Calu3 (cell line): ENCODE measurements at places on chromosomes 1 and 21.

DNA sequence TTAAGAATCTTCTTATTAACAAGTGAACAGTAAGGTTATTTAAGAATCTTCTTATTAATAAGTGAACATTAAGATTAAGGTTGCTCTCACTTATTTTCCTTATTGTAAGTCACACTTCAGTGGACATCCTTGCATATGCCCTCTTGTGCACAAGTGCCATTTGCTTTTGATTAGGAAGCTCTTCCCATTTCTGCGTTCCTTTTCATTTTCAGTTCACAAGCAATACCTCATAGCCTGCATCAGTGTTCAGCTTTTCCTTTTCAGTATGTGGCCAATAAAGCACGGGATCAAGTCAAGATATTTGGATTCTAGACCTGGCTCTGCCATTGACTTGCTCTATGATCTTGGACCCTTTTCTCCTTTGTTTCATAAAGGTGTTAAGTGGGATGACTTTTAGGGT, 158.7 kb downstream of the DISP1 start:
- H3K27ac ChIP-seq, result no peak overlapping the region
- DNase-seq, result no peak
- H3K4me1 ChIP-seq, result no peaks in the 10 kb centered on the region
- H3K4me3 ChIP-seq, result no peak overlapping the region
- no peaks in the 10 kb centered on the region for H3K27me3 ChIP-seq

DNA sequence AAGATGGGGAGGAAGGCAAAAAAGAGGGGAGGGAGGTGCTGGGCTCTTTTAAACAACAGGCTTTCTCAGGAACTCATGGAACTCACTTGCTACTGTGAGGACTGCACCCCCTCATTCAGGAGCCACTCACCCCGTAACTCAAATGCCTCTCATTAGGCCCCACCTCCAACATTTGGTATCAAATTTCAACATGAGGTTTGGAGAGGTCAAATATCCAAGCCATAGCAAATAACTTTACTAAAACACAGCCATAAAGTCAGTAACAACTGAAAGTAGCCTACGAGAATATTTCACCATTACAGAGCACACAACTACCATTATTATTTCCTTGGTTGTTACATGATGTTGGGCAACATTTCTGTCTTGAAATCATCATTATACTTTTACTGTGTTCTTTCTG, 13.1 kb upstream of the DMRTB1 start:
- H3K36me3 ChIP-seq, result no peaks in the 10 kb centered on the region
- no peaks in the 10 kb centered on the region for H3K4me1 ChIP-seq
- H3K4me3 ChIP-seq, result no peak overlapping the region
- H3K27ac ChIP-seq, result no peak overlapping the region

DNA sequence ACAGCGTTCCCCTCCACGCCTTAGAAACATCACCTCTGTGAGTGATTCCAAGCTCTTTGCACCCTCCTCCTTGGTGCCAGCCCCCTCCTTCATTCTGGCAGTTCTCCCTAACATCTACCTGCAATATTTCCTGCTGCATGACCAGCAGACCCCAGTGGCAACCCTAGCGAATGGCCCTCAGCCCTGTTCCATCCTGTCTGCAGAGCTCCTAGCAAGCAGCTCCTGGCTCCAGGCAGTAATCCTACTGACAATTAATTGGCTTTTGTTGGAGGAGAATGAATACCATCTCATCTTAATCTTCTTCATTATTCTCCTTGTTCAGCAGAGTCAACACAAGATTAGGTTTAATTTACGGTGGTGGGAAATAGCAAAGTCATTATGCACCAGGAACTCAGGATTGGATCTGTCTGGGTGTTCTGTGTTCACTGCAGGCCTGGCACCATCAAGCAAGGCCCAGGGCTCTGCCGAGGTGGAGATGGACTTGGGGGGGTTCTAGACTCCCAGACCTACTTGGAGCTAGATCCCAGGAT, 12.4 kb downstream of the FBXO2 start:
- H3K27me3 ChIP-seq, result peaks cover 52% of the 10 kb centered on the region
- H3K4me1 ChIP-seq, result no peaks in the 10 kb centered on the region

GRCh38 chr1:116909512-116910378, at the start of gene PTGFRN:
PTGFRN (plus strand) TSS chr1:116909916; CDS start chr1:116910204, 288 bp downstream.
- H3K4me1 ChIP-seq, result no peaks in the 10 kb centered on the region
- no peaks in the 10 kb centered on the region for H3K36me3 ChIP-seq
- no peaks in the 10 kb centered on the region for H3K27me3 ChIP-seq
- H3K27ac ChIP-seq, result peak within 1 kb of the TSS; percentile 62
- peak; percentile 65 for DNase-seq
- H3K4me3 ChIP-seq, result no peak within 1 kb of the TSS

GRCh38 chr1:109912873-109913272, 2.2 kb downstream of the CSF1 start:
- no peak overlapping the region for H3K27ac ChIP-seq
- H3K27me3 ChIP-seq, result peaks cover 27% of the 10 kb centered on the region
- peaks cover 7% of the 10 kb centered on the region for H3K36me3 ChIP-seq
- H3K4me3 ChIP-seq, result no peak overlapping the region
- DNase-seq, result no peak

DNA sequence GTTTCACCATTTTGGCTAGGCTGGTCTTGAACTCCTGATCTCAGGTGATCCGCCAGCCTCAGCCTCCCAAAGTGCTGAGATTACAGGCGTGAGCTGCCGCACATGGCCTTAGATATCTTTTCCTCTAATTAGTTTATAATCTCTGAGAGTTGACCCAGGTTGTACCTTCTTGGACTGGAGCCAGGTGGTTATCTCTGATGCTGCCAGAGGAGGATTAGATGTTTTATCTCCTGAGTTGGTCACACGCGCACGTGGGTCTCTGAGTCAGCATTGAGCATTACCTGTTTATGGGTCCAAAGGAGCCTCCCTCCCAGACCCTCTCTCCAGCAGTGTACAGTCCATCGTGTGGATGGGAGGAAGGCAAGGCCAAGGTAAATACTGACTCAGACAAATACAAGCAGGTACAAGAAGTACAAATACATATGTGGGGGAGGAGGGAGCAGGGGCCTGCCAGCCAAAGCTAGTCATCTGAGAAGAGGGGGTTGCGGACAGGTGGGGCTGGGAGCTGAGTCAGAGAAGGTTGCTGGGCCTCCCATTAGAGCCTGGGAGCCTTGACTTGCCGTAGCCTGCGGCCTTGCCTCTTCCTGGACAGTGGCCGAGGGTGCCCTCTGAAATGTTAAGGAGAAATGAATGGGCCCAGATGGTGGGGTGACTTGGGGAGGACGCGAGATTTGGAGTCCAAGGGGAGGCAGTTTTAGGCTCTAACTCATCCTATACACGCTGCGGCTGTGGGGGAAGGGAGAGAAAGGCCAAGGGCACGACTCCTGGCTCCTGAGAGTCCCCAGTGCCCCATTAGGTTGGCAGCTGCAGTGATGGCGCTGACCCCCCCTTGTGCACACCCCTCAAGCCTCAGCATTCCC, 13.1 kb downstream of the IL6R start:
- peaks cover 55% of the 10 kb centered on the region for H3K4me1 ChIP-seq
- peak overlapping the region; percentile 39 for H3K4me3 ChIP-seq
- H3K27me3 ChIP-seq, result no peaks in the 10 kb centered on the region
- peak; percentile 94 for DNase-seq
- H3K36me3 ChIP-seq, result peaks cover 31% of the 10 kb centered on the region
- peak overlapping the region; percentile 92 for H3K27ac ChIP-seq

DNA sequence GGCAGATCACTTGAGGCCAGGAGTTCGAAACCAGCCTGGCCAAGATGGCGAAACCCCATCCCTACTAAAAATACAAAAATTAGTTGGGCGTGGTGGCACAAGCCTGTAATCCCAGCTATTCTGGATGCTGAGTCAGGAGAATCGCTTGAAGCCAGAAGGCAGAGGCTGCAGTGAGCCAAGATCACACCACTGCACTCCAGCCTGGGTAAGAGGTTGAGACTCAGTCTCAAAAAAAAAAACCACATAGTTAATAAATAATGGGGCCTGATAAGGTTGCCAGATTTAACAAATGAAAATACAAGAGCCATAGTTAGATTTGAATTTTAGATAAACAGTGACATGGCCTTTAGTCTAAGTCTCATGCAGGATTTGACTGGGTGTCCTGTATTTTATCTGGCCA, 175.7 kb downstream of the ZZZ3 start:
- no peaks in the 10 kb centered on the region for H3K4me1 ChIP-seq
- no peak overlapping the region for H3K27ac ChIP-seq
- no peaks in the 10 kb centered on the region for H3K36me3 ChIP-seq
- peak; percentile 35 for DNase-seq
- no peak overlapping the region for H3K4me3 ChIP-seq
- no peaks in the 10 kb centered on the region for H3K27me3 ChIP-seq

DNA sequence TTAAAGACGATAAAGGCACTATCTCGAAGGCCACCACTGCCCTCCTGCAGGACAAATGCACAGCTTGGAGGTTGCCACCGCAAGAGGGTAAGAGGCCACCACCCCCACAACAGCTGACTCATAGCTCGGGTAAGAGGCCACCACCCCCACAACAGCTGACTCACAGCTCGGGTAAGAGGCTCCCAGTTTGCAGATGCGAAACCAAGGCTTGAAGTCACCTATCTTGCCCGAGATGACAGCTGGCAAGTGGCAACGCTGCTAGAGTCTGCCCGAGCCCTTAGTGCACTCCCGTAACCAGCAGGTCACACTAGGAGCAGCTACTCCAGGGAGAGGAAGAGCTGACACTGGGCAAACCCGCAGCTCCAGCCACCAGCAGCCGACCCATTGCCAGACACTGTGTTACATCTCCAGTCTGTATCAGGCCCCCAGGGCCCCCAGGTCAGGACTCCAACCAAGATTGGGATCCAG, 17.1 kb upstream of the SPSB1 start:
- peaks cover 32% of the 10 kb centered on the region for H3K4me1 ChIP-seq
- H3K36me3 ChIP-seq, result no peaks in the 10 kb centered on the region
- H3K27ac ChIP-seq, result peak overlapping the region; percentile 1

DNA sequence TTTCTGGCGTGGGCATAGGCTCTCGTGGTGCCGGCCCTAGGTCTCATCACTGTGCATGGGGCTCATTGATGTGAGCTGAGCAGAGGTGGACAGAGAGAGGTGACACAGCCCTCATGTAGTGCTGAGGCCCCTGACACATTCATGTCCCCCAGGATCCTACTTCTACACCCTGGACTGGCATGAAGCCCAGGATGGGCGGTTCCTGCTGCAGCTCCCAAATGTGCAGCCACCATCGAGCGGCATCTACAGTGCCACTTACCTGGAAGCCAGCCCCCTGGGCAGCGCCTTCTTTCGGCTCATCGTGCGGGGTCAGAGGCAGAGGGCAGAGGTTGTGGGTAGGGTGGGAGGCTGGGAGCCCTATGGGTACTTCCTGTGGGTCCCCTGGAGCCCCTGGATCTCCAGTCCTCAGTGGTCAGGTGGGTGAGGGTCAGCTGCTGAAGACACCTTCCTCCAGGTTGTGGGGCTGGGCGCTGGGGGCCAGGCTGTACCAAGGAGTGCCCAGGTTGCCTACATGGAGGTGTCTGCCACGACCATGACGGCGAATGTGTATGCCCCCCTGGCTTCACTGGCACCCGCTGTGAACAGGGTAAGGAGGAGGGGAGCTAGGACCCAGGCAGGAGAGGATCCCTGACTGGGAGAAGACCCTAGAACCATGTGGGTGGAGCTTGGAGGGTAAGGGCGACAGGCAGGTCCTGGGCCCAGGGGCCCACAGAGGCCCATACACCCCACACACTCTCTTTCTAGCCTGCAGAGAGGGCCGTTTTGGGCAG, 6.1 kb downstream of the TIE1 start:
- H3K27ac ChIP-seq, result no peak overlapping the region
- no peak overlapping the region for H3K4me3 ChIP-seq

DNA sequence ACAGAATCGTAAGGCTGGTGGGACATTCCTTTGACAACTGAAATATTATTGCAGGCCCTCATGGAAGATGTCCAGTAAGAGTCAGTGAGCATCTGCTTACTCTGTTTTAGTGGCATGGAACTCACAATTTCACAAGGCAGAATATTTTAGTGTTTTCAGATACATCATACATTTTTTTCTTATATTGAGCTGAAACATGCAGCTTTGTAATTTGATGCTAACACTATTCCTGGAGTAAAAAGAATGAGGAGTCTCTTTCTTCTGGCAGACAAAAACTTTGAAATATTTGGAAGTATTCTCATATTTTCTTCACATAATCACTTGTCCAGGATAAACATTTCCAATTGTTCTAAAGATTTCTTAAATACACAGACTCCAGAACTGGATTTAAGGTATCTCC, 17.7 kb downstream of the CLDN17 start:
- no peak overlapping the region for H3K4me3 ChIP-seq
- DNase-seq, result no peak
- no peaks in the 10 kb centered on the region for H3K4me1 ChIP-seq
- H3K27me3 ChIP-seq, result no peaks in the 10 kb centered on the region
- no peak overlapping the region for H3K27ac ChIP-seq

DNA sequence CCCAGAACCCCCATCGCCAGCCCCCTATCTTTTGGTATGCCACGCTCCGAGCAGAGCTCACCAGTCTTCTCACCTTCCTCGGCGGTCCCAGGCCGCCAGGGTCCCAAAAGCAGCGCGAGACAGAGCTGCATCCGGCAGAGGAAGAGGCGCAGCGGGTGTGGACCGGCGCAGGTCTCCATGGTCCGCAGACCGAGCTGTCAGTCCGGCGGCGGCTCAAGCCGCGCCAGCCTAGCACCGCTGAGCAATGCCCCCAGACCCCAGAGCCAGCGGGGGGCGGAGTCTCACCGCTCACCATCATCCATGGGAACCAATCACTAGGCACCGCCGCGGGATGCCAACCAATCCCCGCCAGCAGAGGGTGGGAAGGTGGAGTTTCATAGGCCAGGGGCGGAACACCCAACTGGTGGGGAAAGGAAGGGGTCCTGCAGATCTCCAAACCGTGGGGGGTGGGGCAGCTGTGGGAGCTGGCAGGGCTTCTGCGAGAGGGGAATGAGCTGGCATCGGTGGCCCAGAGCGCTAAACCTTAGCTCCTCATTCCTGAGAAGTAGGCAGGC, at the start of gene EPHA10:
Gene EPHA10, minus strand, starts transcription at position 233 of the 554 bp plus-strand sequence. Its CDS starts 54 bp downstream, at position 179.
- no peak for DNase-seq
- H3K27me3 ChIP-seq, result peaks cover 81% of the 10 kb centered on the region
- no peaks in the 10 kb centered on the region for H3K36me3 ChIP-seq
- H3K4me1 ChIP-seq, result no peaks in the 10 kb centered on the region
- H3K4me3 ChIP-seq, result peak within 1 kb of the TSS; percentile 58
- H3K27ac ChIP-seq, result no peak within 1 kb of the TSS

GRCh38 chr1:20992322-20993056, 184.2 kb downstream of the EIF4G3 start:
- no peak overlapping the region for H3K27ac ChIP-seq
- H3K4me1 ChIP-seq, result no peaks in the 10 kb centered on the region
- no peaks in the 10 kb centered on the region for H3K36me3 ChIP-seq
- no peaks in the 10 kb centered on the region for H3K27me3 ChIP-seq
- no peak overlapping the region for H3K4me3 ChIP-seq
